ENCODE measurements at places on chromosomes 1 and 21.

DNA sequence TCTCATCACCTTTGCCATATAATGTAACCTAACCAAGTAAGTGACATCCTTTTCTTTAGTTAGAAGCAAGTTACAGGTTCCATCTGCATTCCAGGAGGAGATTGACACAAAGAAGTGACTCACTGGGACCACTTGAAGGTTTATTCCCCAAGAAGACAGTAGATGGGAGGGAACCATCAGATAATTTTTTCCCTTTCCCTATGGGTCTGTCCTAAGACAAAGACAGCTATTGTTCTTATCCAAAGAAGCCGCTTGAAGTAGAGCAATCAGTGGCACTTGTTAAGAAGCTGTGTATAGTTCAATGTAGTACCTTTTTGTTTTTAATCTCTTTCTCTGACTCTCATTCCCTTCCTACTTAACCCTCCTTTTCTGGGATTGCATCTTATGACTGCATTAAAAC, 139.9 kb upstream of the B3GALT2 start:
- DNase-seq, result no peak

GRCh38 chr1:95604771-95605170, 370.8 kb downstream of the RWDD3 start:
- no peak for DNase-seq

DNA sequence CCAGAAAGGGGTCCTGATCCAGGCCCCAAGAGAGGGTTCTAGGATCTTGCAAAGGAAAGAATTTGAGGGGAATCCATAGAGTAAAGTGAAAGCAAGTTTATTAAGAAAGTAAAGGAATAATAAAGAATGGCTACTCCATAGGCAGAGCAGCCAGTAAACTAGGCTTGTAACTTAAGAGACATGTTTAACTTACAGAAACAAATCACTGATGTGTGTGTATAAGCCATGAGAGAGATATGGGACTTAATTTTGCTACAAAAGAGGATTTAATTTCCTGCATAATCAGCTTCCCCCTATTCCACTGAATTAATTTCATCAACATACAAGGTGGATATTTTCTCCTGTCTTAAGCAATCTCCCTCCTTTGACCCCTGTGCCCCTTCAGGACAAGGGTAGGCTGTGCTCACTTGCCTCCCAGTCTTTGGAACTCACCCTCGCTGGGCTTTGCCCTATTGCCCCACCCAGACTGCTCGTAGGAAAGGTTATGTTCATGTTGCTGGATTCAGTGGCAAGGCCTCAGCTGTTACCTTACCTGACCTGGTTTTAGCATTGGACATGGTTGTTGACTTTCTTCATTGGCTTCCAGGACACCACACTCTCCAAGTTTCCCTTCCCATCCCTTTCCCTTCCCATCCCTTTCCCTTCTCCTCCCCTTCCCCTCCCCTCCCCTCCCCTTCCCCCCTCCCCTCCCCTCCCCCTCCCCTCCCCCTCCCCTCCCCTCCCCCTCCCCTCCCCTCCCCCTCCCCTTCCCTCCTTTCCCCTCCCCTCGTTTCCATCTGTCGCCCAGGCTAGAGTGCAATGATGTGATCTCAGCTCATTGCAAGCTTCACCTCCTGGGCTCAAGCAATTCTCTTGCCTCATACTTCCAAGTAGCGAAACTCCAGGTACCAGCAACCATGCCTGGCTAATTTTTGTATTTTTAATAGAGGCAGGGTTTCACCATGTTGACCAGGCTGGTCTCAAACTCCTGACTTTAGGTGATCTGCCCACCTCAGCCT, 44.6 kb downstream of the TBCE start:
- no peak for DNase-seq

- DNase-seq, result no peak
These were observed 61.4 kb downstream of the GORAB start for GRCh38 chr1:170593173-170594011.

GRCh38 chr21:32813265-32813903, 41.8 kb upstream of the PAXBP1 start:
- no peak for DNase-seq
